ENCODE measurements at places on chromosomes 7 and 10. TPM values are rescaled to one million over a fixed set of nuclear protein-coding genes. Genes with fewer than 3 reads are reported as not detected.

- no peak for DNase-seq
These were observed 145.0 kb downstream of the PARD3 start for GRCh38 chr10:34670081-34670480.

The NME8 gene
- total RNA-seq = not detected

The PTN gene
- total RNA-seq = 70.6 TPM

The DNAAF5 gene
- 22.2 TPM for total RNA-seq

GRCh38 chr10:85598646-85599045 lies 767.9 kb downstream of the GRID1 start:
- peak; percentile 28 for DNase-seq

The SFXN3 gene
- 52.4 TPM for total RNA-seq

- no peak for DNase-seq
These were observed 376.2 kb upstream of the SEMA3C start for GRCh38 chr7:81294897-81295515.

GRCh38 chr7:28207486-28208158 lies 27.0 kb upstream of the JAZF1 start:
- peak; percentile 48 for DNase-seq

DNA sequence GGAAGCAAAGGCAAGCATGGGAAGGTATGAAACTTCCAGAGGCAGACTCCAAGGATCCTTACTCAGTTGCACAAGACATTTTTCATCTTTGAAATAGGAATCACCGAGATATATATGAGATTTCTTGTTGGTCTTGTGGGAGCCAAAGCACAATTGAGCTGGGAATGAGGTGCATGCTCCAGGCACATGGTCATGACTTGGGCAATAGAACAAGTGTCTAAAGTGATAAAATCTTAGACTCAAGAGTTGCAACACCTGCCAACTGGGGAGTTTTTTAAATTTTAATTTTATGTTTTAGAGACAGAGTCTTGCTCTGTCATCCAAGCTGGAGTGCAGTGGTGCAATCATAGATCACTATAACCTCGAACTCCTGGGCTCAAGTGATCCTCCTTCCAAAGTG lies 169.5 kb upstream of the ADCY1 start:
- no peak for DNase-seq

DNA sequence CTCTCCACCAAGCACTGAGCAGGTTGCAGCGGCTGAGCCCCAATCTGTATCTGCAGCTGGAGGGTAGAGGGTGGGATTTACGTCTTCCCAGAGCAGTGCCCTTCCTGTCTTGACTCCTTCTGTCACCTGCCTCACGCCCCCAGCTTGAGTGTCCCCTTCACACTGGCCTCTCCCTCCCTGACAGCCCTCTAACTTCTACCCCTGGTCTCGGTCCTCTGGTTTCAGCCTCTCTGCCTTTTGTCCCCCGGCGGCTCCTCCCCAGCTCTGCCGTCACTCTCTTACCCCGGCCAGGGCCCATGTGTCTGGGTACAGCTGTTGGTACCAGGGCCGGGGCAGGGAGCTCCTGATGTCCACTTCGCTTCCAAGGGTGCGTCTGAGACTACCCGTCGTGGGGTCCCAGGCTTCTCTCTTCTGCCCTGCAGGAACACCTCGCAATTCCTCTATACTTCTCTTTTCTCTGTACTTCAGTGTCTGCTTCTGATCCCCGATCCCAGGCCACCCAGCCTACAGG lies 654 bp downstream of the MUC3A start:
- DNase-seq = no peak

- DNase-seq = no peak
These were observed 40.3 kb upstream of the BHLHA15 start for GRCh38 chr7:98170966-98171365.

GRCh38 chr10:62540389-62540788 lies 166.2 kb downstream of the ZNF365 start:
- no peak for DNase-seq

- DNase-seq = peak; percentile 83
These were observed 5.1 kb upstream of the MYL7 start for GRCh38 chr7:44145969-44146911.

The CACNB2 gene
- total RNA-seq = not detected

The ADAM8 gene
- not detected for total RNA-seq

DNA sequence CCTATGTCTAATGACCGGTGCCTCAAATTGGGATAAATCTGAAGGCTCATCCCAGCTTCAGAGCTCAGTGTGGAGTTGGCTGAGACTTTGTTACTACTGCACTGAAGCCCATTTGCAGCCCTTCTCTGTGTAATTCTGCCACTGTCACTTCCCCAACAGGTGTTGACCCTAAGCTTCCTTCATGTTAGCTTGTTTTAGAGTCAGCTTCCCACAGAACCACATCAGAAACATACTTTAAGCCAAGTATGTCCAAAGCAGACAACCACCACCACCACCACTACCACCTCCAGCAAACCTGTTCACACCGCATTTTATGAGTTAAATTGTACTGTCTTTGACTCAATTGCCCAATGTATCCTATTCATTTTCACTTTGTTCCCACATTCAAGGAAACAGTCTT lies 25.2 kb upstream of the GNAT3 start:
- DNase-seq = no peak

DNA sequence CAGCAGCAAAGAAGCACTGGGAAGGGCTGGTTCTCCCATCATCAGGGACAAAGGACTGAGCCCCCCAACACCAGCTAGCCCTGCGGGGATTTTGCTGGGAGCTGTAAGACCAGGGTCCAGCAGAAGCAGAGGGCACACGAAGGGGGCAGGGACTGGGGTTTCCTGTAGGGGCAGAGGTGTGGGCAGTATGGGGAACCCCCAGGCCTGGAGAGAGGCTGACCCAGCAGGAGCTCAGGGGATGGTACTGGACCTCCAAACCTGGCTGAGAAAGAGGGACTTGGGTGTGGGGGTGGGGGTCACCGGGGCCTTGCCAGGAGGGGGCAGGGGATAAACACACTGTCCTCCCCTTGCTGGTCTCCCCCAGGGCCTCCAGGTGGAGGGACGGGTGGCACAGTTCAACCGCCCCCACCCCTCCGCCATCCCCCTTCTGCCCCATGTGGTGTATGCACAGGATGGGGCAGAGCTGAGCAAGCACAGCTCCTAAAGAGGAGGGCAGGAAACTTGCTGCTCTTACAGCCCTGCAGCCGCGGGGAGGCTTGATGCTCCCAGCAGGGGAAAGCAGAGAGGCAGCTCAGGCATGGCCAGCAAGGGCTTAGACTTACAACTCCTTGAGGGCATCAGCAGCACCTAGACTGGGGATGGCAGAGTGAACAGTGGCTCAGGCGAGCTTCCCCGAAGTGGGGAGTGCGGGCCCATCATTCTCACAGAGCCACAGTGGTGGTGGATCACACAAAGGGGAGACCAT lies 12.4 kb upstream of the RET start:
- DNase-seq = no peak

GRCh38 chr7:155269766-155270585 lies 27.7 kb upstream of the INSIG1 start:
- DNase-seq = no peak

GRCh38 chr10:36888925-36889573 lies 236.3 kb upstream of the ANKRD30A start:
- DNase-seq = no peak

GRCh38 chr10:13039761-13040160 lies 38.2 kb upstream of the CCDC3 start:
- DNase-seq = no peak

The GPR85 gene
- 7.1 TPM for total RNA-seq

The PON1 gene
- total RNA-seq = not detected

- no peak for DNase-seq
These were observed 48.4 kb downstream of the MPP7 start for GRCh38 chr10:28254290-28254985.

DNA sequence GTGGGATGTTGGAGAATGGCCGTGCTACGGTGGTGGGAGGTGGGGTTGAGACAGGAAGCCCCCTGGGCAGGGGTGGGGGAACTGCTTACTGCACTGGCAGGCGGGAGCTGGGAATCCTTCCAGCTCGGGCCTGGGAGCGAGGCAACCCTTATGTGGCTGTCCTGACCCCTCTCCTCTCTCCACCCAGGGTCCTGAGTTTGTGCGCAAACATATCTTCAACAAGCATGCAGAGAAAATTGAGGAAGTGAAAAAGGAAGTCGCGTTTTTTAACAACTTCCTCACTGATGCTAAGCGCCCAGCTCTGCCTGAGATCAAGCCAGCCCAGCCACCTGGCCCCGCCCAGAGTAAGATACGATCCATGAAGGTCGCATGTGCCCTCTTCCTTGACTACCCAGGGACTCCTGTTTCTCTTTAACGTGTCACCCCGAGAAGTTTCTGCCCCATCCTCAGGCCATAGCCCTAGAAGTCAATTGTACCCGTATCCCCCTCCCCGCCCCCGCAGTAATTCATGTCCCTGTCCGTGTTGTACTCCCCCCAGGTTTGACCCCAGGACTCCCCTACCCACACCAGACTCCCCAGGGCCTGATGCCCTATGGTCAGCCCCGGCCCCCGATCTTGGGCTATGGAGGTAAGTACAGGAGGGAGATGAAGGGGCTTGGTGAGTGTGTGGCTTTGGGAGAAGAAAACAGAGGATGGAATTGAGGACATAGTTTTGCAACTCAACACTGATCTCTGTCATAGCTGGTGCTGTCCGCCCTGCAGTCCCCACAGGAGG lies 1.8 kb downstream of the UFSP1 start:
- DNase-seq = no peak

The CDC14C gene
- total RNA-seq = not detected

The PLPP4 gene
- total RNA-seq = 13.8 TPM

DNA sequence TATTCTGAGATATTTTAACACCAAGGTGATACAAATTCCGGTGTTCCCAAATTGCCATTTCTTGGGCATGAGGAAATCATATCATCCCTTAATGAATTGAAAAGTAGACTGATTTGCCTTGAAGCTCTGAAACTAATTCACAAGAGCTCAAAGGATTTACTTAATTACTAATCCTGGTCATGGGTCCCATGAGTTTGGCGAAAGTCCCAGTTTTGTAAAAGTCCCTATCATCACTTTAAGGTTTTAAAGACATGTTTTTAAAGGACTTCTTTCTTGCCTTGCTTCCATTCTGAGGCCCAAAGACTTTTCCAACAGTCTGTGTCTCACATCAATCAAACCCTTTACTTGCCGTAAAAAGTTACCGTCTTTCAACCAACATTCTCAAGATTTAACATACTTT lies 377.9 kb downstream of the DNAJB9 start:
- DNase-seq = no peak

- no peak for DNase-seq
These were observed 85.4 kb downstream of the FAM13C start for GRCh38 chr10:59276919-59277318.

DNA sequence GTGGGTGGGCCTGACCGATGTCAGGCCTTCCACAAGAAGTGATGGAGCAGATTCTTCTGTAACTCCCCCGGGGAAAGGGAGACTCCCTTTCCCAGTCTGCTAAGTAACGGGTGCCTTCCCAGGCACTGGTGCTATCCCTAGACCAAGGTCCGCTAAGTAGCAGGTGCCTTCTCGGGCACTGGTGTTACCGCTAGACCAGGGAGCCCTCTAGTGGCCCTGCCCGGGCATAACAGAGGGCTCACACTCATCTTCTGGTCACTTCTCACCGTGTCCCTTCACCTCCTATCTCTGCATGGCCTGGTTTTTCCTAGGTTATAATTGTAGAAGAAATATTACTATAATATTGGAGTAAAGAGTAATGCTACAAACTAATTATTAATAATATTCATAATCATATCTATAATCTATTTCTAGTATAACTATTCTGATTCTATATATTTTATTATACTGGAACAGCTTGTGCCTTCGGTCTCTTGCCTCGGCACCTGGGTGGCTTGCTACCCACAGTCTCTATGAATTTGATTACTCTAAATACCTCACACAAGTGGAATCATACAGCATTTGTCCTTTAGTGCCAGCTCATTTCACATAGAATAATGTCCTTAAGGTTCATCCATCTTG lies 1378.7 kb downstream of the XPNPEP1 start:
- no peak for DNase-seq

DNA sequence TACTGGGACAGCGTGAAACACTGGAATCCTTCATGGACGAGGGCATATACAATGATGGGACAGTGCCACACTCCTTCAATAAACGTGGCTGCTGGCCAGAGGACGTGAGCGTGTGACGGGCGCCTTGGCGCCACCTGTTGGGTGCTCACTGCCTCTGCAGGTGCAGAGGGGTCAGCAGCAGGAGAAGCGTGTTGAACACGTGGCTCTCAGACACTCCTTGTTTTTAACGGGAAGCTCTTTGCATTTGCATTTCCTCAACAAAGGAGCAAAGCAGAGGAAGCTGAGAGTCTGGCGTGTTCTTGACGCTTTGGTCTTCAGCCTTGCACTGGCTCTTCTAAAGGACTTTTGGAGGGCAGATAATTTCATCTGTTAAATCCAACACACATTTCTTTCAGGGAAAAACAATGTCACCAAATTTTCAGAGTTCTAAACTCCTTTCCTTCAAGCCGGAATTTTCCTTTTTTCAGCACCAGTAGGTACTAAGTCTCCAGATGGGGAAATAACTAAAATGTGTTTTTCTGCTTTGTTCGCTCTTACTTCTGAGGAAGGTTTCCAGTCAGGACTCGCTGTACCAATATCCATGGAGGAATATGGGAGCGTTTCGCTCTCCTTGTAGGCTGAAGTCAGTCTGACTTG lies 2.9 kb upstream of the GET4 start:
- DNase-seq = peak; percentile 57

The OR2A7 gene
- total RNA-seq = not detected

DNA sequence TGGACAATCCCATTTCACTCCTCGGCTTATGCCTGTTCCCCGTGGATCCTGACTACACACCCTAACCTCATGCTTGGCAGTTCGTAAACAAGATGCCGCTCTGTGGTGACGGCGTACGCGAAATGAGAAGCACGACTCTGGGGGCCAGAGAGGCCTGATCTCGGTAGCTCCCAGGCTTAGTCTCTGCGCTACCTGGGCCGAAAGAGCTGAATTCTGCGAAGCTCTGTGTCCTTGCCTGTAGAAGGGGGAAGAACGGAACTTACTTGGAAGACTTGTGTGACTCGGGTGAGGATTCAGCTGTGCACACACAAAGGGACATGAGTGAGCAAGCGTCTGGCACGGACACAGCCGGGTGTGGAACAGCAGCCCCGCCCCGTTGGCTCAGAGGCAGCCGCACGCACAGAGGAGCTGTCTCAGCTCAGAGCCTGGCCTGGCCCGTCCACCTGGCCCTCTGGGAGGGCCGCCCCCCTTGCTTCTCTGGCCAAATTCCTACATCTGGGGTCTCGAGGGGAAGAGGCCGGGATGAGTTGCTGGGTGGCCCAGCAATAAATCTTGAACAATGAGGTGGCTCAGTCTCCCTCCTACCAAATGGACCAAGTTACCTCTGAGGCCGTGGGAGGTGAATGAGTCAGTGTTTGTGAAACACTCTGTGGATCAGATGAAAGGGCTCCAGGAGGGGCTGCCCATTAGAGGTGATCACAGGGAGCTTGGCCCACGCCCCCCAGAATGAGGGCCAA lies 83.8 kb downstream of the PDGFA start:
- DNase-seq = peak; percentile 89

DNA sequence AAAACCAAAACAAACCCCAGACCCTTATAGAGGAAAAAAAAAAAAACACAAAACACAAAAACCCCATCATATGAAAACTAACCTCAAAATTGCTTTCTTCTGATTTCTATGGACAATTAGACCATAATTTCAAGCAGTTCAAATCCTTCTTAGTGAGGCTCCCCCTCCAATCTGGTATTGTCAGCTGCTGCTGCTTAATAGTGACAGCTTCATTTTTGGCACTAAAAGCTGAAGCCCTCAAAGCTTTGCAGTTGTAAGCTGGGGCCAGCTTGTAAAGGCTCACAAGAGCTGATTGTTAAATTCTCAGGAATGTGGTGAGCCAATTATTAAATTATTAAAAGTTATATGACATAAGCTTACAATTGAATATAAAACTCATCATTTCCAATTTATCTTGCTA lies 21.9 kb downstream of the ATXN7L1 start:
- no peak for DNase-seq

The BTBD16 gene
- not detected for total RNA-seq

- DNase-seq = no peak
These were observed 107.2 kb upstream of the MKI67 start for GRCh38 chr10:128233422-128233821.
